ENCODE measurements at places on chromosomes 7 and 10.

GRCh38 chr10:78066728-78067430 lies 33.2 kb downstream of the RPS24 start:
- DNase-seq: no peak

DNA sequence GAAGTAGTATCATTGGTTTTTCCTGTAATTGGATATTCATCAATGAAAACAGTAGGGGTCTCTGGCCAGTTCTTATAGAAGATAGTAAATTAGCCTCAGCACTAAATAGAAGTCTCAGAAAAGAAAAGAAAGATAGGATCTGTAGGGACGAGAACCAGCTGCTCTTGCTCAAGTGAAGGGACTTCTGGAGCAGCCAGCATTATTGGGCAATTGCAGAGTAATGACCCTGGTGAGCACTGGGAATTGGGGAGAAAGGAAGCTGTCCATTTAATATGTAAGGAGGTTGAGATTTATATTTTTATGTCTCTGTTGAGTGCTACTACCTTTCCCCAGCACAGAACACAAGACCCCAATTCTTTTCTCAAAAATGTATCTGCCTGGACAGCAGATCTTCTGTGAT lies 61.2 kb upstream of the WNT16 start:
- no peak for DNase-seq

DNA sequence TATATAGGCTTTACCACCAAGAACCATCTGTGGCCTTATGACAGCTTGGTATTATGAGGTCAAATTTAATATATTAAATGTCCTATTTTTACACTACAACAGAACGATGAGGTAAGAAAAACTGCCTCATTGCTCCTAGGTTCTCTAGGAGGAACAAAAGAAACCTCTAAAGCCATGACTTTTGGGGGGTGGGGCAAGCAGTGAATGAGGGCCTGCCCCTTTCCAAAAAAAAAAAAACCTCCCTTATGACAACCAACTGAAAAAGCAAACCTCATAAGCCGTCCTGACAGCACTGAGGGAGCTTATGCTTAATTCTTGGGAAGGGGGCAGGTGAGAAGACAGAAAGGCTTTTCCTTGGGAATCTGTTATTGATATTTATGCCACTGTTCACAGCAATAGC lies 116.6 kb downstream of the KMT2E start:
- DNase-seq: no peak

DNA sequence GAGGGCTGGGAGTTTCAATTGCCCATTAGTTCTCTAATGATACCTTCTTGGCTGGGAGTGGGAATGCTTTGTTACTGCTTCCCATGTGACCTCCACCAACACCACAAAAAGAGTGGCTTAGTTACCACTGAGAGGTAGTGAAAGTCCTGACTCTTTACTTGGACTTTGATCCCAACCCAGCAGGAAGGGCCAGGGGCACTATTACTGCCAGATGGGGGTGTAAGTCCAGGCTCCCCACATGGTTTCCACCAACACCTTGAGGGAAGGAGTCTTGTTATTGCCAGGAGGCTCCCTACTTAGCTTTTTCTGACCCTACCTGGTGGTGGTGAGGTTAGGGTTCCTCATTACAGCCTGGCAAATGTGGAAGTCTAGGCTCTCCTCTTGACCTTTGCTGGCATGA lies 11.4 kb downstream of the GGCT start:
- no peak for DNase-seq

- DNase-seq: no peak
These were observed 253.8 kb downstream of the MAD1L1 start for GRCh38 chr7:1978656-1979590.

DNA sequence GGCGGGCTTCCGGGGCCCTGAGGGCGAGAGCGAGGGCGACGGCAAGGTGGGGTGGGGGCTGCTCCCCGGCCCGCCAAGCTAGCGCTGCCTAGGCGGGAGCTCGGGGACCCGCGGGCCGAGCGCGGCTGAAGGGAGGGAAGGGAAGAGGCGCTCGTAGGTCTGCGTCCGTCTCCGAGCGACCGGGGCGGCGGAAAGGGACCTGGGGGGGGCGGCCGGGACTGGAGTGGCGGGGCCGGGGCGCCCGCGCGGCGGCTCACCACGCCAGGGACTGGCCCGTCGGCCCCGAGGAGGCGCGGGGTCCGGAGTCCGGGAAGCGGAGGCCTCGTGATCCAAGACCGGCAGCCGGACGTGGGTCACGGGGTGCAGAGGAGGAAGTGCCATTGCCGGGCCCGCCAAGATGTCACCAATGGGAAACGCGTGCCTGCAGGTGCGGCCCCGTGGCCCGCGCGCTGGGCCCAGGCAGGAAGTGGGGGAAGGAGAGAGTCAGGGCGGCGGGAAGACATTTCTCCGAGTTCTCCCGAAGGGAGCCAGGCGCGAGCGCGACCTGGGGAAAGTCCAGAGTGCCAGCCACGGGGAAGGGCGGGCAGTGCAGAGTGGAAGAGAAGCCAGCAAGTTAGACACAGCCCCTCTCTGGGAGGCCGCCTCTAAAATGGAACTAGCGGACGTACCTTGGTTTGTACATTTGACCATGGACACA lies 11.9 kb downstream of the HNRNPF start:
- peak; percentile 66 for DNase-seq

- no peak for DNase-seq
These were observed 155.0 kb downstream of the STK31 start for GRCh38 chr7:23864973-23865372.

DNA sequence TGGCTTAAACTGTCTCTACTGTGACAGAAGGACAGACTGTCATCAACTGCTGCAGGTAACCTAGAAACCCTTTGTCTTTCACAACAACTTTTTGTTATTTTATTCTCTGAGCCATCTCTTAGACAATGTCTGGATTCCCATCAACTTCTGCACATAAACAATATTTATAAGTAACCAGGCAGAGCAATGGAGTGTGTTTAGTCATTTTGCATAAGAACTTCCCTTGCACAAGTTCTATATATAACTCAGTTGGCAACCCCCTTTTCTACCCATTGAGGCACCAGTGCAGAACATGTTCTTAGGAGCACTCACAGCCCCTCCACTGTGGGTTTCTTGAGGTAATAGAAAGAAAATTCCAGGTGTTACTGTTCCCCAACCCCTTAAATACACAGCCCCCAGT lies 65.0 kb upstream of the IL6 start:
- DNase-seq: no peak

DNA sequence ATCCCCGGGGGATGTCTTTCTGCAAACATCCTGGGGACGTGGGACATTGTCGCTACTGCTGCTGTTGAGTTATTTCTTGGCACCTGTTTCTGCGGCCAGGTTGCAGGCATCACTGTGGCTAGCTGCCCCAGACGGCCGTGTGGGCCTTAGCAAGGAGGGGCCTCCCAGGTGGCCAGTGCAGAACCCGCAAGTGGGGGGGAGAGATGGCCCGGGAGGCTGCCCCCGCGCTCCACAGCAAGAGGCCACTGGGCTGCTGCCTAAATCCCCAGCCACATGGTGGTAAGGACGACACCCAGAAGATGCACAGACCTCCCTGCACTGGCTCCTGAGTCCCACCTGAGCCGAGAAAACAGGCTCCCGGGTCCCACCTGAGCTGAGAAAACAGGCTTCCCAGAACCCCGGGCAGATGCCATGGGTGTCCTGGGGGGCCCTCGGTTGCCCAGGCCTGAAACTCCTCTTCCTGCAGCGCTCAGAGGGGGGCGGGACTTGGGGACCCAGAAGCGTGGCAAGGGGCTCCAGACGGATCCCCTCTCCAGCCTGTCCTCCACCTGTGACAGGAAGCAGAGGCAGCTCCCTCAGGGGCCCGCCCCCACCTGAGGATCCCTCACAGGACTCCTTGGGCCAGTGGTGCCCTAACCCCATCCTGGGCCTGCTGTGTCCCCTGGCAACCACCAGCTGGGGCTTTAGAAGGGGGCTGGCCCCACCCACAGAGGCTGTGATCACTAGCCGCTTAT lies 952 bp upstream of the MAFK start:
- no peak for DNase-seq

- DNase-seq: no peak
These were observed 52.8 kb downstream of the DLG5 start for GRCh38 chr10:77873536-77874380.
